ENCODE measurements at places on chromosomes 12 and 14. TPM values are rescaled to one million over a fixed set of nuclear protein-coding genes. Genes with fewer than 3 reads are reported as not detected.

The CCDC196 gene
- not detected for total RNA-seq

The CLEC4C gene
- not detected for total RNA-seq

The YY1 gene
- 64.1 TPM for total RNA-seq

The PITPNM2 gene
- 5.6 TPM for total RNA-seq

The SLCO1B1 gene
- total RNA-seq, result not detected

The TRAFD1 gene
- 33.9 TPM for total RNA-seq

The CIROP gene
- total RNA-seq, result not detected

The ZFHX2 gene
- 1.4 TPM for total RNA-seq

The RFLNA gene
- total RNA-seq, result not detected

The ABCD2 gene
- total RNA-seq, result not detected

The SLC6A12 gene
- total RNA-seq, result not detected

The DCN gene
- not detected for total RNA-seq

The OASL gene
- total RNA-seq, result 7.6 TPM

The ACRBP gene
- 0.77 TPM for total RNA-seq

The HCAR1 gene
- total RNA-seq, result 4.7 TPM

The PCED1B gene
- 1.0 TPM for total RNA-seq

The FLVCR2 gene
- 1.8 TPM for total RNA-seq

The B3GNT4 gene
- total RNA-seq, result 4.0 TPM

The TPPP2 gene
- total RNA-seq, result not detected

The SLC6A13 gene
- not detected for total RNA-seq

The PZP gene
- not detected for total RNA-seq

The GLIPR1L1 gene
- total RNA-seq, result not detected

The KCNK13 gene
- 0.17 TPM for total RNA-seq

The SYNE3 gene
- 1.2 TPM for total RNA-seq

The CLEC9A gene
- not detected for total RNA-seq

The C14orf132 gene
- total RNA-seq, result 0.06 TPM

The KERA gene
- not detected for total RNA-seq

The TSPAN11 gene
- total RNA-seq, result not detected

The CBLN3 gene
- total RNA-seq, result 3.4 TPM

The VRTN gene
- not detected for total RNA-seq

The OVCH1 gene
- not detected for total RNA-seq

The CCDC197 gene
- total RNA-seq, result not detected

The TDRD9 gene
- total RNA-seq, result 0.12 TPM

The TXNDC16 gene
- total RNA-seq, result 3.9 TPM

The C12orf54 gene
- total RNA-seq, result not detected

The SERPINA1 gene
- total RNA-seq, result 5.4 TPM

The TEX52 gene
- total RNA-seq, result not detected

The AICDA gene
- not detected for total RNA-seq

The RNU4-1 gene
- under 0.01 TPM for total RNA-seq

The ANKS1B gene
- total RNA-seq, result 0.98 TPM

The DNAH10 gene
- total RNA-seq, result 0.15 TPM

The FOXN4 gene
- total RNA-seq, result not detected

All from PC-3 (cell line).